GDM1 (cell line): ENCODE measurements at places on chromosomes 7 and 10.

- DNase-seq = no peak
These were observed 11.5 kb downstream of the MINDY4 start for GRCh38 chr7:30782690-30783089.

DNA sequence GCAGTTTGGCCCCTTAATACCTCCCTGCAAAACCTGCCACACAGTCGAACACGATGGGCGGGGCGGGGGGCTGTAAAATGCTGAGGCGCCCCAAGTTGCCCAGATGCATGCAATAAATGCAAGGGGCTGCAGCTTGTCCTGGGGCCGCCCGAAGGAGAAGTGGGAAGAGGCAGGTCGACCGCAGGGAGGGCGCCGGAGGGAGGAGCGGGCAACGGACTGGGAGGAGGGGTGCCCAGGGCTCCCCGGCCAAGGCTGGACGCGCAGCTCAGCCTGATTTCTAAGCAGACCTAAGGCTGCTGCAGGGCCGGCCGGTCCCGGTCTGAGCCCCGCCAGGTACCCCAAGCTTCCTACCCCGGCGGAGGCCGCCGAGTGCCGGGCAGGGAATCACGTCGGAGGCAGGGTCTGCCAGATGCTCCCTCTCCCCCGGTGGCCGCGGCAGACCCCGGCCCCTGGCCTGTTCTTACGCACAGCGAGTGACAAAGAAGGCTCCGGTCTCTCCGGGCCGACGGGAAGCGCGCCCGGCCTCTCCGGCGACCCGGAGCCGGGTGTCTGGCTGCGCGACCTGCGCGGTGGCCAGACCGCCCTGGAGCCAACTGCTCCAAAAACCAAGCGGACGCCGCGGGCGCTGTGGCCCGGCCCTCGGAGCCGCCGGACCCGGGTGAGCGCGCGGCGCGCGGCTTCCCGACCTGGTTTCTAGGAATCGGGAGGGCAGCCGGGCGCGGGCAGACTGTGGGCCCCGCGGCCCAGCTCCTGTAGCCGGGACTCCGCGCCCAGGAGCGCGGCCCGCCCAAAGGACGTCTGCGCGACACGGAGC, 744 bp upstream of the EBF3 start:
- DNase-seq = no peak

GRCh38 chr7:29488203-29488970, 75.2 kb upstream of the PRR15 start:
- DNase-seq = no peak

- no peak for DNase-seq
These were observed 635.6 kb upstream of the SORCS1 start for GRCh38 chr10:107800061-107800460.

GRCh38 chr10:7666253-7667023, at the start of gene ITIH5:
Gene ITIH5, minus strand, starts transcription at chr10:7666966. Its CDS starts 74 bp downstream, at chr10:7666892.
- no peak for DNase-seq

GRCh38 chr10:2813286-2813685, 254.1 kb upstream of the PFKP start:
- DNase-seq = no peak

GRCh38 chr7:57416601-57417358, 33.2 kb upstream of the ZNF716 start:
- no peak for DNase-seq

- no peak for DNase-seq
These were observed 6.6 kb upstream of the TPK1 start for GRCh38 chr7:144842377-144842851.

- no peak for DNase-seq
These were observed 9.8 kb upstream of the FXYD4 start for GRCh38 chr10:43361547-43362190.

- no peak for DNase-seq
These were observed 487.7 kb upstream of the AUTS2 start for GRCh38 chr7:69110450-69111050.

- no peak for DNase-seq
These were observed at the start of gene NPTX2 for GRCh38 chr7:98617051-98617959. Gene NPTX2, plus strand, starts transcription at chr7:98617285. Its CDS starts 177 bp downstream, at chr7:98617462.

GRCh38 chr7:25613912-25614311, 385.6 kb upstream of the NPVF start:
- no peak for DNase-seq

DNA sequence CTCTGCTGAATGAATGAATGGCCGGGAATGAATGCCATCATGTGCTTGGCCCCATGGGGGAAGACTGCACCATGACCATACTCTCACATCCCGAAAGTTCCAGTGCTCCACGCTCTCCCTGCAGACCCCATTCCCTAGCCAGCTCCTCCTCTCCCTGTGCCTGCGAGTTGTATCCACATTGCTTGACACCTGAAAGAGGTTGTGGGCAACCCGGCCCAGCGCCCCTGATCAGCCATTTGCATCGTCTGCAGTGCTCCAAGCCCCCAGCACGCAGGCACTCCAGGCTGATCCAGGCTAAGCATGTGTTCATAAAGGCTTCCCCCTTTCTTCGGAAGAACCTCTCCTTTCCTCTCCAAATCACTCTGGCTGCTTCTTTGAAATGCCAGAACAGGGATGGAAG, 354.4 kb upstream of the MKI67 start:
- DNase-seq = no peak

- no peak for DNase-seq
These were observed 2.0 kb upstream of the AOC1 start for GRCh38 chr7:150850273-150850672.

DNA sequence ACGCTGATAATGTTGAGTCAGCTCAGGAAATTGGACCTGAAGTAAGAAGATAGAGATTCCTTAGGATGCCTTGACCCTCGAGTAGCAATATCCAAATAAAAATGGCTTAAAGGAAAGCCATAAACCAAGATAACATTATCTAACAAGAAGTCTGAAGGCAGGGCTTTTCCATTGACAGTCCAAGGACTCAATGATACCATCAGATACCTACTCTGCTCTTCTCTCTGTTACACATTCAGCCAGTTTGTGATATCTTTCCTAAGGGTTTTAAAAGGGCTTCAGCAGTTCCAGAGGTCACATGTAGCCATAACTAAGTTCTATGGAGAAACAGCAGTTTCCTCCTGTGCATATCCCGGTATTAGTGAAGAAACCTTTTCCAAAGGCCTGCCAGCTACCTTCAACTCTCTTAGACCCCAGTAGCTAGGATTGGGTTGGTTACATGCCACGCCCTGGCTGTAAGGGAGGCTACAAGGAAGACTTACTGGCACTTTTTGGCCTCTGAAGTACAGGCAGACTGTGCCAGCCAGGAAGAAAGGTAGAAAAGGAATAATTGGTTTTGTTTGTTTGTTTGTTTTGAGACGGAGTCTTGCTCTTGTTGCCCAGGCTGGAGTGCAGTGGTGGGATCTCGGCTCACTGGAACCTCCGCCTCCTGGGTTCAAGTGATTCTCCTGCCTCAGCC, 10.6 kb downstream of the SHLD2 start:
- no peak for DNase-seq

- DNase-seq = no peak
These were observed 84.4 kb upstream of the SHH start for GRCh38 chr7:155896531-155897263.

- DNase-seq = no peak
These were observed 251.0 kb upstream of the IMMP2L start for GRCh38 chr7:111813306-111813705.

DNA sequence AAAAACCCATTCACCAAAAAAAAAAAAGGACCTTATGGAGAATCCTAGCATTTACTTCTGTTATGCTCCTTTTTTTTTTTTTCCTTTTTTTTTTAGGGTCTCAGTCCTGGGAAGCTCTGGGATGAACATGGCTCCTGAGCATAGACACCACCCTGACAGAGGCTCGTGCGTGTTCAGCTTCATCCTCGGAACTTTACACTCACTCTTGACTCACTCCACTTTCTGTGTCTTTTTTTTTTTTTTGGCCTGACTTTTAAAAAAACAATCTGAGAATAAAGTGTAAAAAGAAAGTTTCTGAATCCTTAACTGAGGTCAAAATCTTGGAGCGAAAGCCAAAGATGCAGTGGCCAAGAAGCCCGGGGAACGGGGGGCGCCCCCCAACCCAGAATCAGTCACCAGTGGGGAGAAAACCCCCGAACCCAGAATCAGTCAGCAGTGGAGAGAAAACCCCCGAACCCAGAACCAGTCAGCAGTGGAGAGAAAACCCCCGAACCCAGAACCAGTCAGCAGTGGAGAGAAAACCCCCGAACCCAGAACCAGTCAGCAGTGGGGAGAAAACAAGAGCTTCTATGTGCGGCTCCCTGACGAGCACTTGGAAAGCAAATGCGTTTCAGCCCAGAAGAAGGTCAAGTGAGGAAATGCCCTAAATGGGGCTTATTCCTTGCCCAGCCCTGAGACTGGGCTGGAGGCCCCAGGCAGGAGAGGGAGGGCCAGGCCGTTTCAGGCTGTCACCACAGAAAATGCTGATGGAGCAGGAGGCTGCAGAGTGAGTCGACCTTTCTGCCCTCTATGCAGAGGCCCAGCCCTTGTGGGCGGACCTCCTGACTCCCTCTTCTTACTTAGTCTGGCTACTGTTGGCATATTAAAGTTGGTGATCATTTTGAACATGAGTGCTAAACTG, 19.0 kb upstream of the PFKP start:
- DNase-seq = no peak

- no peak for DNase-seq
These were observed 6.6 kb downstream of the SFRP5 start for GRCh38 chr10:97765201-97765600.

GRCh38 chr7:136136906-136137454, 159.8 kb upstream of the MTPN start:
- no peak for DNase-seq

DNA sequence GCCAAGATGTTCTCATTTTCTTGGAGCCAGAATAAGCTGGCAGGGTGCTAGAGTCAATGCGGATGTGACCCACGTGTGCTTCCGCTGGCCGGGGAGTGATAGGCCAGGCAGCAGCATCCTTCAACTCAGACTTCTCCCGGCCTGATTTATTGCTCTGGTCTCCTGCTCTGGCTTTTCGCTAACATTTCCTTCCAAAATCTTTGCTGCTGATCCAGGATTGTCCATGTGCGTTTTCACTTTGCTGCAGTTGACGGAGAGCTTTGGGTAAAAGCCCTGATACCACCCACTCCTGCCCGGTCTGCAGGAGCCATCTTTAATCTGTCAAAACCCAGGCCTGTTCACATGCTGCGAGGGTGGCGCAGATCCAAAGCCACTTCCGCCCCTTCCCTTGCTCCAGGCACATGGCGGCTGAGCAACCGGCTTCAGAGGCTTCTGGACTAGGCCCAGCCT, 106.8 kb downstream of the CYP26A1 start:
- DNase-seq = no peak

GRCh38 chr7:119783799-119784198, 489.2 kb upstream of the KCND2 start:
- DNase-seq = no peak

DNA sequence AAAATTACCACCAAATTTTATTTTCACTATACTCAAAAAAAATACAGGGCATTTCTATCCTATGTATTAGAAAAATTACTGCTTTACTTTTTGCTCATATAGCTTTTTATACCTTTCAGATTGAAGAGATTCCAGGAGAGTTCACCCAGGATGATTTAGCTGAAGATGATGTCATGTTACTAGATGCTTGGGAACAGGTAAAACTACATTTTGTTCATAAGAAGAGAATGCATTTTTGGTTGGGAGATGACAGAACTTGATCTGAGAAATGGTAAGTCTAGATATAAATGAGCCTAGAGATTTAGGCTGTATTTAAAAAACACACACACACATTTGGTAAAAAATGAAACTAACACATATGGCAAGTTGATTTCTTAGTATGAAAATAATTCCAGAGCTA, 38.1 kb upstream of the ARL4A start:
- DNase-seq = no peak

DNA sequence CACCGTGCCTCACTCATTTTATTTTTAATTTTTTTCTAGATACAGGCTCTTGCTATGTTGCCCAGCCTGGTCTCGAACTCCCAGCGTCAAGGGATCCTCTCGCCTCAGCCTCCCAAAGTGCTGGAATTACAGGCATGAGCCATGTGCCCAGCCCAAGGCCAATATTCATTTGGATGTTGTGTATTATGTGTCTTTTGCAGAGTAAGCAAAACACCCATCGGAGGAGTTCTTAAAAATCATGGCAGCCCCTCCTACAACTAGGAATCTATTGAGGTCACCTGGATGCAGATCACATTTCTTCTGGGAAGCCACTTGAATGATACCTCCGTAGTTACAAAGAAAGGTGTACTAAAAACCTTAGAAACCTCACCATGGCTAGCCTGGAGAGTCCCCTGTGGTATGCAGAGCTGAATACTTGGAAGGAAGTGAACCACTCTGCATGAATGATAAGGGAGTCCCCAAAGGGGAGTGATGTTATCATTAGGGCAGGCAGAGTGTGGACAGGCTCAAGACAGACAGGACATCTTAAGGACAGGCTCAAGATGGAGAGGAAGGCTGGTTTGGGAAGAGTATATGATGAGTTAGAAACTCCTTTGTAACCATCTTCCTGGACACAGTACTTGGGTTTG, 185.7 kb downstream of the TAX1BP1 start:
- DNase-seq = no peak

DNA sequence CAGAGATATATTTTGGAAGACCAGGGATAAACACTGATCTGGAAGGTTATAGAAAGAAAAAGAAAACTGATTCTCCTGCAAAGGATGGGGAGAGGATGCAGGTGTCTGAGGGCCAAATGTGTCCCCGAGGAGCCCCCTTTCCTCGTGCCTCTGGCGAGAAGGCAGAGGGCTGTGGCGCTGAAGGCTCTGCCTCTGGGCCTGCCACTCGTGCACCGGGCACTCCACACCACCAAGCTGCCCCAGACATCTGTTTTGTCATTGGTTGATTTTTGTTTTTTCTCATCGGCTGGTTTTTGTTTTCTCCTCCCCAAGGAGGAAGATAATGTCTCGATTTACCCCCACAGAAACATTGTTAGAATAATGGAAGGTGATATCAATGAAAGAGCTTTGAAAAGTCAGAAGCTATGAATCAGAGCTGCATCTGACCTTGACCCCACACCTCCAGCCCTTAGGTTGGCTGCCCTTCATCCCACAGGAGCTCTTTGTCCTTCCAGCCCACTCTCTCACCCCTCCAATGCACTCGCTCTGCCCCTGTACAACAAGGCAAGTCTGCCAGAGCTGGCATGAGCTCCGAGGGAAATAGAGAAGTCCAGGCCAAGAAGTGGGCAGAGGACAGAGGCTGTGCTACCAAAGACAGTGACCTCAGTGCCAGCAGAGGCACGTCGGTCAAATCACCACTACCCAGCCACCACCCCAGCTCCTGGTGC, 124.8 kb downstream of the TCERG1L start:
- no peak for DNase-seq

GRCh38 chr7:25770235-25770634, 381.8 kb upstream of the NFE2L3 start:
- no peak for DNase-seq

GRCh38 chr10:71974489-71975021, 10.4 kb downstream of the CHST3 start:
- no peak for DNase-seq
